Stimulated activated CD8-positive, alpha-beta memory T cell treated with anti-CD3 and anti-CD28 coated beads, Interleukin-15, amount 100 ng/mL, for 24 hours (primary cell): ENCODE measurements at places on chromosomes 1 and 21.

GRCh38 chr1:36755303-36756230 lies 272.9 kb upstream of the CSF3R start:
- DNase-seq: no peak

GRCh38 chr1:161899091-161899490 lies 124.6 kb downstream of the OLFML2B start:
- DNase-seq: no peak

GRCh38 chr1:44321466-44321865 lies 33.6 kb downstream of the ERI3 start:
- no peak for DNase-seq

DNA sequence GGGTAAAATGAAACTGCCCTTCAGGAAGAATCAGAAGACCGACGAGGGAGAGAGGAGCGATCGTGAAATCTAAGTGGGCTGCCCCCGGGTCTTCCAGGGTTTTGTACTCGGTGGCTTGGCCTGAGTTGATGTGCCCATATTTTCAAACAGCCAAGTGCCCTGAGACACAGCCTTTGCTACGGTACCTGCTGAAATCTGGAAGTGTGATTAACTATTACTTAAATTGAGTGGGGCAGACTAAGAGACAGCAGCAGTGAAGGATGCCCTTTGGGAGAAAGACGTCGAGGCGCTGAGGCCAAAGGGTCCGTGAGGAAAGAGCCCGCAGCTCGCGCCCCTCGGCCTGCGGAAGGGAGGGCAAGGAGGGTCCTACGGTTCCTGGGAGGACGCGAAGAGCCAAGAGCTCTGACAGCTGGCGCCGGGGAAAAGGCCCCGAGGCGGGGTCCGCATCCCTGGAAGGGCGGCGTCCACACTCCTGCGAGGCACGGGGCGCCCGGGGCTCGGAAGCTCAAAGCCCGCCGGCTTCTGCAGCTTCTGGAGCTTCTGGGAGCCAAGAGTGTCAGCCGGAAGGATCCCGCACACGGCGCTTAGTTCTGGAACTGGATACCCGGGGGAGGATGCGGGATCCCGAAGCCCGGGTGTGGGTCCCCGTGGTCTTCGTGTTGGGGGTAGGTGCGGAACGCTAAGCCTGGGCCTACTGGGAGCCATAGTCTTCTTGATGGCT lies 15.4 kb upstream of the RNU1-4 start:
- DNase-seq: no peak

DNA sequence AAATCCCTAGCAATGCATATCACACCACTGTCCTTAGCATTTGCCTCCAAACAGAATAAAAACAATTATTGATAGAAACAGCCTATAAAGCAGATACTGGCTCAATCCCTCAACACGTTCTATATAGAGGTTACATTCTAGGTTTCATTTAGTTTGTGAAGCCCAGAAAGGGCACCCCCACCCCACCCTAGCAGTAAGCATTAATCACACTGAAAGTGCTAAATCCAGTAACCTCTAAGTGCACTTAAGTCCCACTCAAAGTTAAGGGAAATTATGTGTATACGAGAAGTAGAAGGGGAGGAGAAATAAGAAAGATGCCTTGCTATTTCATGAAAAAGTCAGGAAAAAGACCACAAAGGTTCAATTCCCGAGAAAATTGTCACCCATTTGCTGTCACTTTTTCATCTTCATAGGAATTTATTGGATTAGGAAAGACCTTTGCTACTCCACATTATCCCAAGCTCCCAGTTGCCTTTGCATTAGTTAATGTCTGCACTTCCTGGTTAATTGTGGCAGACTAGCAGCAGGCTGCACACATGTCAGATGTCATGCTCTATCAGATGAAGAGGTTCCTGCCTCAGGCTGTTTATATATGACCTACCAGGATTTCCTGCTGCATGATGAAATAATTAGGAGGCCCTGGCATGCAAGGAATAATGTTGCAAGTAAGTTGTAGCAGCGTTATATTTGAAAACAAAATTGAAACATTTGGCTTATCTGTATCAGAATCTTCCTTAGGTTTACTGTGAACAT lies 54.5 kb upstream of the LHX8 start:
- no peak for DNase-seq

DNA sequence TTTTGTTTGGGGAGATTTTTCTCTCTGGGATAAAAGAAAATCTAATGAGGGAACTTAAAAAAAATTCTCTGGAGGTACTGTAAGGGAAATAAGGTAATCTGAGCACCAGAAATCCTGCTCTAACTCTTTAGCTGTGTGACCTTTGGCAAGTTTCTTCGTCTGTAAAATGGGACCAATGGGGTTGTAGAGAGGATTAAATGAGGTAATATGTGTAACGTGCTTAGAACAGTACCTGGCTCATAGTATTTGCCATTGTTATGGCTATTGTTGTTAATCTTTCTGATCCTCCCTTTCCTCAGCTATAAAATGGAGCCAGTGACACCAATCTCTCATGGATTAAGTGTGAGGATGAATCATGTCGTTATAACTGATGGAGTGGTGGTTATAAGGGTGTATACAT lies 845 bp upstream of the KLHDC8A start:
- DNase-seq: no peak

DNA sequence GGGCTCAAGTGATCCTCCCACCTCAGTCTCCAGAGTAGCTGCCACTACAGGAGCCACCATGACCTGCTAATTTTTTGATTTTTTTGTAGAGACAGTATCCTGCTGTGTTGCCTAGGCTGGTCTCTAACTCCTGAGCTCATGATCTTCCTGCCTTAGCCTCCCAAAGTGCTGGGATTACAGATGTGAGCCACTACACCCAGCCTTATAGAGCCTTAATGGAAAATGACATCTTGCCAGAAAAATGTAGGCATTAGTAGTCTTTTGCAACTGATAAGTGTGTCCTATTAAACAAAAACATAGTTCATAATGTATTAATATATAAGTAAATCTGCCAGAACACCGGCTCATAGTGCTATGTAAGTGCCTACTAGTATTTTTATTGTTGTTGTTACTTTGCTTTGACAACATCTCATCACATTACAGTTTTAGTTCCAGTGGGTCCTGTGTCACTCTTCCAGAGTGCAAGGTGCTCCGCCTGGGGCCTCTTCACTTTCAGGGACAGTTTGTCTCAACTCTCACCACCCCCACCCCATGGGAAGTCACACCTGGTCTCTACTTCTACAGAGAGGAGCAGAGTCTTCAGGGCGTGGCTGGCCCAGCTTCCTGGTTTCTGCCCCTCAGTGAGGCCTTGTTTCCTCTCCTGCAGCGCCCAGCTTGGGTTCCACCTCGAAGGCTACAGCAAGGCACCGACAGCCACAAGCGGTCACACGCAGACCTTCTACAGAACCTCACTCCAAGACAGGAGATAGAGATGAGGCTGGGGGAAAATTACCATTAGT lies 30.1 kb downstream of the RHOU start:
- no peak for DNase-seq

GRCh38 chr1:39086865-39087409 lies 60.8 kb downstream of the NDUFS5 start:
- DNase-seq: no peak

GRCh38 chr1:212368073-212368484 lies 46.6 kb downstream of the PACC1 start:
- no peak for DNase-seq

- no peak for DNase-seq
Measured at GRCh38 chr1:41404308-41404761, 43.1 kb downstream of the FOXO6 start.

- no peak for DNase-seq
Measured at GRCh38 chr1:85386068-85386722, 78.8 kb downstream of the DDAH1 start.

DNA sequence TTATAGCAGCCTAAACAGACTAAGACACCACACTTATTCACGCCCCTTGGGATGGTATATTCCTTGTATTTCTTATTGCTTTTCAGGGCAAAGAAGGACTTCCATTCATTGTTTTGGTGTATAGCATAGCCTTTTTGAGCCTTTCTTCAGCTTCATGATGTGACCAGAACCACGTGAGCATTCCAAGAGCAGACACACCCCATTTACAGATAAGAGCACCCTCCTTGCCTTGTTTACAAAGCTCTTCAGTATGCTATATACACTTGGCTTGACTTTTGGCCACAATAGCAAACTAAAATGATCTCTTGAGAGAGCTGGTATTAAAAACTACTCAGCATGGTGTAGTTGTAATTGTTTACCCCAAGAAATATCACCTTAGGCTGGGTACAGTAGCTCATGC lies 78.7 kb downstream of the PIK3R3 start:
- no peak for DNase-seq

DNA sequence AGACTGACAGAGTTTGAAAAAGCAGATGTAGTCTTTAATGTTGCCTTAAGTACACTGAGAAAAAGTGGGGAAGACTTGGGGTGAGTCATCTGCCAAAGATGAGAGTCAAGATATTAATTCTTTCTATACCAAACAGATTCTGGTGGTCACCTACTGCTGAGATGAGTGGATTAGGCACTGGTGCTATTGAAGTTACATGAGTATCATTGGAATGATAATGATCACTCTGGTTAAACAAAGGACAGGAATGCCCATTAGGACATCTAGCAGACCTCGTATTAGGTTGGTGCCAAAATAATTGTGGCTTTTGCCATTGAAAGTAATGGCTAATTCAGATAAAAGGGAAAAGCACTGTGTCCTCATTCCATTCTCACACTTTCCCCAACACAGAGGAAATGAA lies 1588.9 kb downstream of the KCNT2 start:
- DNase-seq: no peak

DNA sequence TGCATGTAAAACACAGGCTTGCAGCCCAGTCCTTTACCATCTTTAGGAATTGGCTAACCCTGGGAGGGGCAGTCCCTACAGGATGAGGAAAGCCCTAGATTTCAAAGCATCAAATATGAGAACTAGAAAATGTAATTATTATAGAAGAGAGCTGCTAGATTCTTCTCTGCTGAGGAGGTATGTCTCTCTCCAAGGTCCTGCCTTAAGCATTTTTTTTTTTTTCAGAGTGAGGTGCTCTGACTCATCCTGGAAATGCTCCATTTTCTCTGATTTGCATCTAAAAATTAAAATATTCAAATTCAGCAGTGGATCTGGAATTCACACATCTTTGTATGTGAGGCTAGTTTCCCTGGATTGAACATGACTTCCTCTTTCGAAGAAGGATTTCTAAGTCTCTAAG lies 149.8 kb downstream of the ZNF648 start:
- DNase-seq: no peak

- DNase-seq: no peak
Measured at GRCh38 chr1:51247022-51247421, 10.9 kb downstream of the RNF11 start.

DNA sequence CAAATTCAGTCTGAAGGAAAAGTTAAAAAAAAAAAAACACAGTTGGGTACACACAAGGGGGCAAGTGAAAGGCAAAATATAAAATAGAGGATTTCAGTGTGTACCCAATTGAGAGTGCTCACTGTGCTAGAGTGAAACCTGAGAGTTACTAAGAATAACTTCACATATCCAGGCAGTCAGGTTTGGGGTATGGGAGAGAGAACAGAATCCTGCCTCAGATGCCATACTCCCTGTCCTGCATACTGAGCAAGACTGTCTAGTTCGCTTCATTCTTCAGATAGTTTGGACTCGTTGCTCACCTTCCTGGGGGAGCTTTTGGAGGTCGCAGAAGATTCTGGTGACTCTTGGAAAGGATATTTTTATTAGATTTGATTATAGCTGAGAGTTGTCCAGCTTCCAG lies 20.4 kb downstream of the CEP85 start:
- no peak for DNase-seq

- no peak for DNase-seq
Measured at GRCh38 chr1:223700942-223701637, 11.2 kb upstream of the CAPN2 start.

DNA sequence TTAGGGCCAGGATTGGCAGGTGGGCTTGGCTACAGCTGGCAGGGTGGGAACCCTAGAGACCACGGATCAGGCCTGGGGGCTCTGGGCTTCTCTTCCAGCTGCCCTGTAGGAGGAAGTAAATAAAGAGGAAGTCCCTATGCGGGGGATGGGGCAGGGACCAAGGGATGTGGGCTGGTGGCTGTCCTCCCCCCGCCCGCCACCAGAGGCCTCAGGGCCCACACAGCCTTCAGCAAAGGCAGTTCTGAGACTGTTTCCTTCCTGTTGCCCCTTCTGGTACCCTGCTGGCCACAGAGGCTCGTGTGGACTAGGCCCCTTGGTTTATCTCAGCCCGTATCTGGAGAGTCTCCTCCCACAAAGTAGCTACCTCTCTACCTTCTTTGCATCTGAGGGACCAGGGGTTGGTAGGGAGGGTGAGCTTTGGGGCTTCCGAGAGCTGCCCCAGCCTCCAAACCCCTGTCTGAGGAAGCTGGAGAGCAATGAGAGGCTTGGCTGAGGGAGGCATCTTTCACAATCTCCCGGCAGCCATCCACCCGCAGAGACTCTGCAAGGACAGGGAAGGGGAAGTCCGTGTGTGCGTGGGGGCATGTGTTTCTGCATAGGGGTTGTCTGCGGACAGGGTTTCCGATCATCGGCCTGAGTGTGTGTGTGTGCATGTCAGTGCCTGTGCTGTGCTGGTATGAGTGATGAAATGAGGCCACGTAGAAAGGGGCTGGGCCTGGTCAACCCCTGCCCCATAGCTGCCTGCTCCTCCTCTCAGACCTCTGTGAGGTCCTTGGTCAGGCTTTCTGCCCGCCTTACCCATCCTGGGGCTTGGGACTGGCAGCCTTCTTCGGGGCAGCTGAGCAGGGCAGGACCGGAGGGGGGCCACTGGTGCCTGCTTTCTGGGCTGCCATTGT lies 12.5 kb downstream of the RPS6KA1 start:
- peak; percentile 45 for DNase-seq

- no peak for DNase-seq
Measured at GRCh38 chr21:19899645-19900044, 1098.6 kb upstream of the NCAM2 start.

DNA sequence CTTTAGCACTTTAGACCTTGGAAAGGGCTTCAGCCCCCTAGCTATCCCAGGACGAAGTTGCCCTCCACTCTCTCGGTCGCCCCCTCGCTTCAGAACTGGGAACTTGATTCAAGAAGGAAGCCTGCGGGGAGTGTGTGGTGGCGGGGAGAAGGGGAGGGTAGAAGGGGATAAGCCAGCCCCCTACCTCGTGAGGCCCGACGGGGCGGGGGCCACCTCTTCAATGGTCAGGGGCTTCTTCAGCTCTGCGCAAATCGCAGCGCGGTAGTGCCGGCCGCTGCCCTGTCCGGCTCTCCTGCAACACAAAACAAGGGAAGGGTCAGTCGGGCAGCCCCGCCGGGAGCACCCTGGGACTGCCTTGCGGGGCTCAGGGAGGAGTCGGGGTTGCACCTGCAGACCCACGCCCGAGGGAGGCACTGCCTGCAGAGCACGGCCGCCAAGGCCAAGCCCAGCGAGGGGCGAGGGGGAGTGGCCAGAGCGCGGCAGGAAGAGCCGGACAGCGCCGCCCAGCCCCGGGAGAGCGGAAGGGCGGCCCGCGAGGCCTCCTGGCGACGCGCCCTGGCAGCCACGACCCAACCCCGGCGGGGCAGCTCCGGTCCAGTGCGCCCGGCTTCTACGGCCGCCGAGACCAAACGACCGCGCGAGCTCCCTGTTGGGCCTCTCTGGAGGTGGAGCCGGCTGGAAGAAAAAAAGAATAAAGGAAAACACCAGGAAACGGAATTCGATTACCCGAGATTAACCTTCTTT lies 56.2 kb upstream of the RASAL2 start:
- no peak for DNase-seq
